ENCODE measurements at places on chromosomes 6 and 20. TPM values are rescaled to one million over a fixed set of nuclear protein-coding genes. Genes with fewer than 3 reads are reported as not detected.

- H3K36me3 ChIP-seq: peaks cover 2% of the 10 kb centered on the region
- H3K4me1 ChIP-seq: peaks cover 5% of the 10 kb centered on the region
- H3K27me3 ChIP-seq: no peaks in the 10 kb centered on the region
- no peak overlapping the region for H3K4me3 ChIP-seq
Observed at GRCh38 chr6:111626441-111626840, 20.8 kb upstream of the TRAF3IP2 start.

GRCh38 chr6:167737205-167737830 lies 89.4 kb upstream of the AFDN start:
- H3K4me3 ChIP-seq: no peak overlapping the region
- DNase-seq: no peak
- no peaks in the 10 kb centered on the region for H3K4me1 ChIP-seq
- no peaks in the 10 kb centered on the region for H3K36me3 ChIP-seq
- H3K27ac ChIP-seq: no peak overlapping the region

PRL gene
- total RNA-seq: not detected

- H3K27ac ChIP-seq: no peak overlapping the region
- no peaks in the 10 kb centered on the region for H3K4me1 ChIP-seq
- H3K36me3 ChIP-seq: no peaks in the 10 kb centered on the region
- H3K27me3 ChIP-seq: peaks cover 20% of the 10 kb centered on the region
- H3K4me3 ChIP-seq: no peak overlapping the region
Observed at GRCh38 chr6:129267028-129267427, 384.1 kb downstream of the LAMA2 start.

DNA sequence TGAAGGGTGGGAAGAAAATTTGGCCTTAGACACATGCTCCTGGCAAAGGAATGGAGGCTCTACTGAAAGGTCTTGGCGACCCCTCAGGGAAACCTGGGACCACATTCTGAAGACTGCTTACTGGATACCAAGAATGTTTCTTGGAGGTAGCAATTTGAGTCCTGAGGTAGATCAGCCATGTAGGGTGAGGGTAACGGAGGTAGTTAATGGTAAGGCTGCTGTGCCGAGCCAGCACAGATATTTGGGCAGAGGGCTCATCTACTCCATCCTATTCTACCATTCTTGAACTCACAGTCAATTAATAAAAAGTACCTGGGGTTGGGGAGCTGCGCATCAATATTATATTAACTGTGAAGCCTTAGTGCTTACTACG lies 401 bp upstream of the PHF3 start:
- H3K4me1 ChIP-seq: peaks cover 33% of the 10 kb centered on the region
- no peak for DNase-seq
- H3K36me3 ChIP-seq: peaks cover 5% of the 10 kb centered on the region

- no peak overlapping the region for H3K4me3 ChIP-seq
- H3K36me3 ChIP-seq: no peaks in the 10 kb centered on the region
- H3K27ac ChIP-seq: no peak overlapping the region
- no peak for DNase-seq
Observed at GRCh38 chr6:101085327-101085726, 204.2 kb upstream of the ASCC3 start.

ZBTB22 gene
- total RNA-seq: 4.5 TPM

SCUBE3 gene
- total RNA-seq: not detected

DNA sequence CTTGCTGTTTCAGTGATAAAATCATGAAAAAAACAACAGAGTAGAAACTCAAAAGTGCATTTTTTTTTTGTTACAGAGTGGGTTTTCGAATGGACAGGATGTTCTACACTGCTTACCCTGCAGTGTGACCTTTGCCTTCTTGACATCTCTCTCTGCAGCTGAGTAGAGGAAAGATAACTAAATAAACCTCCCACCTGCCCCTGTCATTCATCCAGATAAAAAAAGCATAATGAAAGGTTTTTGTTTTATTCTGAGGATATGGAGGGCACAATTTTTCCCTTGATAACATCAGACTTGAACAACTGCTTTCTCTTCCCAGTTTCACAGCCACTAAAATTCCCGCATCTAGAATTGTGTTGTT lies 193.6 kb upstream of the FOXQ1 start:
- H3K36me3 ChIP-seq: no peaks in the 10 kb centered on the region
- peaks cover 24% of the 10 kb centered on the region for H3K27me3 ChIP-seq
- DNase-seq: no peak
- H3K27ac ChIP-seq: no peak overlapping the region
- H3K4me3 ChIP-seq: no peak overlapping the region

IMPG1 gene
- not detected for total RNA-seq

- H3K4me3 ChIP-seq: no peak overlapping the region
- H3K4me1 ChIP-seq: no peaks in the 10 kb centered on the region
- no peak overlapping the region for H3K27ac ChIP-seq
Observed at GRCh38 chr6:96186516-96187195, 170.9 kb downstream of the FUT9 start.

CST7 gene
- 44.7 TPM for total RNA-seq

DNA sequence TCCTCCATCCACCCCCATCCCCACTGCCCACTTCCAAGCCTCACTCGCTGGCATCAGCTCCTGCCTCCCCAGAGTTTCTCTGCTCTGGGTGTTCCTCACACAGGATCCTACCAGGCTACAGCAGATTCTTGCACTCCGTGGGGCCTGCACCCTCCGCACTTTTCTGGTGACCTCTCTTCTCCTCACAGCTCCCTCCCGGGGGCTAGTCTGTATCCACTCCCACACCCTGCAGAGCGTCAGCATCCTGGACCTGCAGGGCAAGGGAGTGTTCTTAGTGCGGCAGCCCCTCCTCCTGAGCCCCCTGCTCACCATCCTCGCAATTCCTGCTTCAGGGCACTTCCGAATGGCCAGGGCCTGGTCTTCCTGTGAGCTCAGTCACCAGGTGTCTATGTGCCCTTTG lies 224.2 kb downstream of the DLL1 start:
- H3K27ac ChIP-seq: no peak overlapping the region
- no peak overlapping the region for H3K4me3 ChIP-seq

DNA sequence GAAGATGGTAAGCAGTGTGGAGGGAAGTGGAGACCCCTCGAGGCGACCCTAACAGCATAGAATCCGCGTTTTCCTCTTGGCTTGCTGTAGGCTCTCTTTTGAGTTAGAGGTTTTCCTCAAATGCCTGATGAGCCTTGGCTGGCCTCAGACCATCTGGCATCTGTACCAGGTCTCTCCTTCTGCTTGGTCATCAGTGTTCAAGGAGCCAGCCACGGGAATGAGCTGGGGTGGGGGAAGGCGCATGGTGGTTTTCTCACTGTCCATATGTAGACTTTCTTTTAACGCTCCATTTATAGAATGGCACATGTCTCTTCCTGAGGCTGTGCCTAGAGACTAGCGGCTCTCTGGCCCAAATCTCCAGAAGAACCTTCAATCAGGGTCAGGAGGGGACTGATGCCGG lies 8.1 kb upstream of the GUCA1A start:
- peaks cover 4% of the 10 kb centered on the region for H3K27me3 ChIP-seq
- H3K4me1 ChIP-seq: no peaks in the 10 kb centered on the region
- H3K4me3 ChIP-seq: no peak overlapping the region
- DNase-seq: no peak
- no peaks in the 10 kb centered on the region for H3K36me3 ChIP-seq

- no peaks in the 10 kb centered on the region for H3K36me3 ChIP-seq
- DNase-seq: no peak
- H3K27me3 ChIP-seq: no peaks in the 10 kb centered on the region
- H3K4me1 ChIP-seq: peaks cover 5% of the 10 kb centered on the region
- no peak overlapping the region for H3K4me3 ChIP-seq
Observed at GRCh38 chr6:130615816-130616215, 211.4 kb upstream of the SMLR1 start.

- no peaks in the 10 kb centered on the region for H3K4me1 ChIP-seq
- no peaks in the 10 kb centered on the region for H3K27me3 ChIP-seq
- no peak overlapping the region for H3K4me3 ChIP-seq
- no peak for DNase-seq
Observed at GRCh38 chr20:16528078-16528477, 45.2 kb downstream of the KIF16B start.

GRCh38 chr6:42841844-42842584 lies 37.4 kb upstream of the RPL7L1 start:
- no peaks in the 10 kb centered on the region for H3K27me3 ChIP-seq
- no peak for DNase-seq
- no peak overlapping the region for H3K4me3 ChIP-seq
- no peak overlapping the region for H3K27ac ChIP-seq
- H3K36me3 ChIP-seq: peaks cover 8% of the 10 kb centered on the region

CHRNA4 gene
- not detected for total RNA-seq

TCF15 gene
- total RNA-seq: 0.14 TPM

DNA sequence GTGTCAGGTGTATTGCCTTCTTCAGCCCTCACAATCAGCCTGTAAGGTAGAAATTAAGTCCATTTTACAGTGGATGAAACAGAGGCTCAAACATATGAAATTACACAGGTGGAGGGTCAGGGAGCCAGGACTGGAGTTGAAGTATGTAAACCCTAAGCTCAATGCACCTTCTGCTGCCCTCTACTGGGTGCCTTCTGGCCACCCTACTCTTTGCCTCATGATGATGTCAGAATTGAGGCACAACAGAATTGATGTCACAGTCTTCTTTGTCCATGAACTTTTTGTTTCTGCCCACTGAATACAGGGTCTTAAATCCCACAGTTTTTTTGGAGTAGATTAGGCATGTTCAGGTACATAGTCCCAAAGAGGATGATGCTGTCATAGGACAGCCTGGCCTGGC lies 400.8 kb upstream of the CHD6 start:
- no peak overlapping the region for H3K4me3 ChIP-seq
- H3K36me3 ChIP-seq: no peaks in the 10 kb centered on the region
- H3K27ac ChIP-seq: no peak overlapping the region
- no peaks in the 10 kb centered on the region for H3K4me1 ChIP-seq

GRCh38 chr6:31171931-31172905 lies 1.7 kb upstream of the POU5F1 start:
- H3K4me1 ChIP-seq: no peaks in the 10 kb centered on the region
- no peak overlapping the region for H3K27ac ChIP-seq
- H3K36me3 ChIP-seq: no peaks in the 10 kb centered on the region
- H3K4me3 ChIP-seq: no peak overlapping the region
- no peak for DNase-seq
- no peaks in the 10 kb centered on the region for H3K27me3 ChIP-seq

GRCh38 chr6:81734081-81734480 lies 18.4 kb downstream of the TENT5A start:
- peaks cover 1% of the 10 kb centered on the region for H3K36me3 ChIP-seq
- H3K4me3 ChIP-seq: no peak overlapping the region
- no peak overlapping the region for H3K27ac ChIP-seq
- DNase-seq: no peak
- H3K4me1 ChIP-seq: no peaks in the 10 kb centered on the region
- H3K27me3 ChIP-seq: no peaks in the 10 kb centered on the region

GNMT gene
- 0.35 TPM for total RNA-seq

MCCD1 gene
- not detected for total RNA-seq

MATN4 gene
- 0.64 TPM for total RNA-seq

GRCh38 chr6:168301648-168302398 lies 17.8 kb downstream of the DACT2 start:
- no peaks in the 10 kb centered on the region for H3K36me3 ChIP-seq
- no peak for DNase-seq
- no peak overlapping the region for H3K27ac ChIP-seq
- no peaks in the 10 kb centered on the region for H3K4me1 ChIP-seq
- peaks cover 33% of the 10 kb centered on the region for H3K27me3 ChIP-seq

- H3K36me3 ChIP-seq: no peaks in the 10 kb centered on the region
- H3K27ac ChIP-seq: no peak overlapping the region
- peaks cover 5% of the 10 kb centered on the region for H3K4me1 ChIP-seq
Observed at GRCh38 chr6:56366141-56366852, 118.9 kb upstream of the COL21A1 start.

GRCh38 chr6:53336070-53336469 lies 12.7 kb downstream of the ELOVL5 start:
- H3K36me3 ChIP-seq: peaks cover 40% of the 10 kb centered on the region
- no peaks in the 10 kb centered on the region for H3K27me3 ChIP-seq
- no peak for DNase-seq
- peak overlapping the region; percentile 98 for H3K27ac ChIP-seq
- H3K4me3 ChIP-seq: peak overlapping the region; percentile 83

- no peak overlapping the region for H3K4me3 ChIP-seq
- H3K36me3 ChIP-seq: no peaks in the 10 kb centered on the region
- peaks cover 6% of the 10 kb centered on the region for H3K4me1 ChIP-seq
- peaks cover 25% of the 10 kb centered on the region for H3K27me3 ChIP-seq
- DNase-seq: no peak
Observed at GRCh38 chr6:6823030-6823429, 234.5 kb downstream of the LY86 start.

DNA sequence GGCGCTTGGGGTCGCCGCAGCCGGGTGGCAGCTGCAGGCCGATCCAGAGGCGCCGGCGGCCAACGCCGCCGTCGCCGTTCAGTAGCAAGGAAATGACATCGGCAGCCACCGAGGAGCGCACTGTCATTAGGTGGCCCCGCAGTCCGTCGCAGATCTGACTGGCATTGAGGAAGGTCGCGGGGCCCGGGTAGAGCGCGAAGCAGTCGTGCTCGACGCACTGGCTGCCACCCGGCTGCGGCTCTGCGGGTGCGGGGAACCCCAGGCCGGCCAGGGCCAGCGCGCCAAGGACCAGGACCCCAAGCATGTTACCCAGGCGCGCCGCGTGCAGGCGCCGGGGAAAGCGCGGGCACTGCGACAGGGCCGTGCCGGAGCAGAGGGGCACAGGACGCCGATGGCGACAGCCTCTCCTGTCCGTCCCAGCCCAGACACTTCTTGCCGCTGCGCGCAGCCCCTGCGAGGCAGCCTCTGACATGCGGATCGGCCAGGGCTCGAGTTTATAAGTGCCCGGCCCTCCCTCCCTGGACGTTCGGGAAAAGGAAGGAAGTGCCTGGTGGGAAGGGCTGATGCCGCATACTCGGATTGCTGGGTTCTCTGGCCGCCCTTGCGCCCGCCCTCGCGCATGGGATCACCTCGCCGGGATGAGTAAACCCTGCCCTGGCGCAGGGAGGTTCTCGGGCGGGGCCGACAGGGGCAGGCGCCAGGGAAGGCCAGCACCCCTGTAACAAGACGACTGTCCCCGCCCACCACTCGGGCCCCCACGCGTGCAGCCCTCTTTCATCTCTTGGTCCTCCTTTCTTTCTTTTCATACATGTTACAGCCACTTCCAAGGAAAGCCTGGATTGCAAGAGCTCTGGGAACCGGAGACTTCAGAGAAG lies at the start of gene THBD:
THBD (minus strand) TSS at position 472 of the 875 bp plus-strand sequence; CDS start at position 304, 168 bp downstream.
- H3K4me1 ChIP-seq: peaks cover 2% of the 10 kb centered on the region
- DNase-seq: no peak
- peaks cover 66% of the 10 kb centered on the region for H3K27me3 ChIP-seq
- no peak within 1 kb of the TSS for H3K4me3 ChIP-seq
- no peak within 1 kb of the TSS for H3K27ac ChIP-seq

- H3K36me3 ChIP-seq: no peaks in the 10 kb centered on the region
- no peaks in the 10 kb centered on the region for H3K4me1 ChIP-seq
- no peak for DNase-seq
Observed at GRCh38 chr20:37437676-37438075, 83.4 kb upstream of the NNAT start.

NMBR gene
- not detected for total RNA-seq

LRRC73 gene
- total RNA-seq: 0.10 TPM

- no peaks in the 10 kb centered on the region for H3K27me3 ChIP-seq
- no peaks in the 10 kb centered on the region for H3K36me3 ChIP-seq
- no peak overlapping the region for H3K27ac ChIP-seq
- DNase-seq: no peak
- no peak overlapping the region for H3K4me3 ChIP-seq
- no peaks in the 10 kb centered on the region for H3K4me1 ChIP-seq
Observed at GRCh38 chr20:47167846-47168245, 188.7 kb downstream of the ZMYND8 start.

- no peak overlapping the region for H3K4me3 ChIP-seq
- DNase-seq: no peak
- no peak overlapping the region for H3K27ac ChIP-seq
- H3K36me3 ChIP-seq: no peaks in the 10 kb centered on the region
- peaks cover 3% of the 10 kb centered on the region for H3K27me3 ChIP-seq
Observed at GRCh38 chr6:168239044-168239773, 80.4 kb downstream of the DACT2 start.

SLC32A1 gene
- total RNA-seq: not detected

All from activated naive CD8-positive, alpha-beta T cell treated with anti-CD3 and anti-CD28 coated beads for 36 hours (primary cell).